Left kidney (tissue), 8 donors: ENCODE measurements at places on chromosomes 4 and X.

DNA sequence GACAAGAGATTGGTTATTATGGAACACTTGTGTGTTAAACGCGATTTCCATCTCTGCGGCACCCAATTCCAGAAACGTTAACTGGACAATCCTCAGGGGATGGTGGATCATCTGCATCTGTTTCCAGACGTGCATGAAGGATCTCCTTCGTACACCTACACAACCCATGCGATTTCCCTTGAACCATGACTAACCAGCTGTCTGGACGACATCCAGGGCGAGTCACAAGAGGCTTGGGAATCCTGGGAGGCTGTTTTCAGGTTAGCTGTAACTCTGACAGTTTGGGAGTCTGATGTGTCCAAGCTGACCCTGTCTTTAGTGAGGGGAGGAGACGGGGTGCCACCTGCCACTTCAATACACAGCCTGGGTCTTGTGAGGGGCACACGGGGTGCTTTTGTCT is 84.5 kb downstream of the GATB start:
- no peak for DNase-seq

GRCh38 chrX:9866633-9867032 is 80.4 kb downstream of the SHROOM2 start:
- DNase-seq, result no peak

DNA sequence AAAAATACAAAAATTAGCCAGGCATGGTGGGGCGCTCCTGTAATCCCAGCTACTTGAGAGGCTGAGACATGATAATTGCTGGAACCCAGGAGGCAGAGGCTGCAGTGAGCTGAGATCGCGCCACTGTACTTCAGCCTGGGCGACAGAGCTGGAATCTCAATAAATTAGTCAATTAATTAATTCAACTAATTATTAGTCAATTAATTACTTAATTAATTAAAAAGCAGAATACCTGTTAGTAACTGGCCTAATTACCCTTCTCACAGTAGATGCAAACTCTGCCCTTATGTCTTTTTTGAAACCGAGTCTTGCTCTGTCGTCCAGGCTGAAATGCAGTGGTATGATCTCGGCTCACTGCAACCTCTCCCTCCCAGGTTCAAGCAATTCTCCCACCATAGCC is 261.2 kb downstream of the ASMT start:
- DNase-seq, result no peak

DNA sequence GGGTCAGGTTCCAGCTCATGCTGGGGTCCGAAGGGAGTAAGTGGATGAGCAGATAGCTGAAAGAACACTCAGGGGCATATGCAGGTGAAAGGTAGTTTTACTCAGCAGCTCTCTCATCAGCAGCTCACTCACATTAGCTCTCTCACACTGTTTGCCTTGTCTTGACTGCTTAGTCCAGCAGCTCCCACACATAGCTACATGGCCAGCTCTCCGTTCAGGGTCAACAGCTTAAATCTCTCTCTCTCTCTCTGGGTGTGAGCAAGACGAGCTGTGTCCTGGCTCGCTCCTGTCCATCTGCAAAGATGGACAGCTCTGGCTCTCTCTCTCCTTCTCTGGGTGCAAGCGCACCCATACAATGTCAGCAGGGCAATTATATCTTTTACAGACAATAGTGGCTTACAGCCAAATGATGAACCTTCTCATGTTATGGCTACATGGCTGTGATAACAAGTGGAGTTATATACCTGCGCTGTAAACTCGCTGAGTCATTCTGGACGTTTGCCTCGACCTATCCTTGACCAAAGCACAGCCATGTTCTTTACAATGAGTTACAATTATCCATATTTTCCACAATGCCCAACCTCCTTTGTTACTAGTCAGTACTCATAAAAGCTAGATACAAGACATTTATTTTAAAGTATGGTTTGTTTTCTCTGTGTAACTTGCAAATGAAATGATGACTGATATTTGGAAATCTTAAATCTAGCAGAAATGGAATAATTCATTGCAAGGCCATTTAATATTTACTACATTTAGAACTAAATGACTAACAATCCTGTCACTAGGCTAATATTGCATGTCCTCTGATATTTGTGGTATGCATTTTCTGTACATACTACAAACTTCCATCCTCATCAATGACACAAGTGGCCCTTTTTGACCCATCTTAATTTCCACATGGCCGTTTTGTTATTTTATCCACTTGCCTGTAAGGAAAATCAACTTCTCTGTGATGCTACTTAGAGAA is 9.3 kb downstream of the PAPSS1 start:
- no peak for DNase-seq

GRCh38 chrX:123277821-123278220 is 93.7 kb downstream of the GRIA3 start:
- DNase-seq, result no peak

DNA sequence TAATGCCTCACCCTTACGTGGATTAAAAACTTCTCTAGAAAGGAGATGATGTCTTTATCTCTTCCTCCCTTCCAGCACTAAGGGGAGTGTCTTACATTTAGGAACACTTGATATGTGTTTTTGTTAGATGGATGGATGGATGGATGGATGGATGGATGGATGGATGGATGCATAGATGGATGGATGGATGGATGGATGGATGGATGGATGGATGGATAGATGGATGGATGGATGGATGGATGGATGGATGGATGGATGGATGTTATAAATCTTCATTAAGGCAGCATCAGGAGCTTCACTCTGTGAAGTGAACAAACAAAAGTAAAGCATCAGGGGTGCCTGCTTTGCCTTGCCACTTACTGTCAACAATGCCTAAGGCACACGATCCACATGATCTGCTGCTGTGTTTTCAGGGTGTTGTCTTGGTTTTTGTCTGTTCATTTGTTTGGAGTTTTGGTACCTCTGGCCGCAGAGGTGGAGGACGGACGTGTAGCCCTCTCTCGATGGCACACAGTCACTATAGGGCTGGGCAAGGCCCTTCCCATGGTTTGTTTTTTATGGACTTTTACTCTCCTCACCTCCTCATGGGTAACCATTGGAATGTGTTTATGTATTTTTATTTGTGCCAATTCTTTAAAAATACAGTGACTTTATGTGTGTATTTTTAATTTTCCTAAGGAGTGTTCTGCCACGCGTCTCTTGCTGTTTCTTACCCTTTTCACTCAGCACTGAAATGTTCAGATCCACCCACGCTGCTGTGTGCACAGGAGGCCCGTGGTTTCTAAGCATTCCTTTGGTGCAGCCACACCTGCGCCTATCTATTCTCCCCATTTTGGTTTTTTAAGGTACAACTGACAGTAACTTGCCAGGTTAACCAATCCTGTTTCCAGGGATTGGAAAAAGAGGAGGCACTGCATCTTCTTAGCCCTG is 91.8 kb upstream of the ENPP6 start:
- DNase-seq, result no peak

- DNase-seq, result no peak
Observed at GRCh38 chrX:123504630-123505270, 228.1 kb downstream of the THOC2 start.

DNA sequence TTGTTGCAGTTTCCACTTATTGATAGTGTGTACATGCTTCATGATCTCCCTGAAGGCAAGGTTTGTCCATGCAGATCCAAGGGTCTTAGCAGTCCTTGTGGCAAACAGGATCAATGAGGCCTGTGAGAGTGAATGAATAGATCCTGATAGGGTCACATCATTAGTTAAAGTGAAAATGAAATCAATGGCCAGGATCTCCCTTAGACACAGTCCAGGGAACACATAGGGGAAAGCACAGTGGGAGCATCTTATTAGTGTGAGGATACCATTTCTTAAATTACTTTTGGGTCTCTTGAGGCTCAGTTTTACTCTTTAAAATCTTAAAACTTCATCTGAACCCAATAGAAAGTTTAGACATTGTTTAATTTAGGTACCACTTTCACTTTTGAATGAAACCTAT is 59.3 kb downstream of the ARHGAP6 start:
- no peak for DNase-seq

DNA sequence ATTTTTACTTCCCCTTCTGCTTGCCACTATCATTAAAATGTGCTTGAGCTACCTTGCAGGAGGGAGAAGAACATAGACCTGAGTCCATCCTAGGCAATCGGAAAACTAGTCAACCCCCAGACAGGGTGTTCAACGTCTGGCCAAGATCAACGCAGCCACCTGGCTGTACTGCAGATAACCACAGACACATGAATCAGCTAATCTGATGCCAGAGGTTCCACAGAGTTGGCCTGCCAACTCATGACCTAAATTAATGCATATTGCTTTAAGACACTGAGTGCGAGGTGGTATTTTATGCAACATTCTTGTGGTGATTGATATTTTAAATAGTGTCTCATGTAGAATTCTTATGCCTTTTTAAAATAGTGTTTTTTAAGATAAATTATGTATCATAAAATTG is 1283.8 kb upstream of the PABPC4L start:
- DNase-seq, result no peak

GRCh38 chr4:154183264-154183663 is 308.3 kb downstream of the DCHS2 start:
- no peak for DNase-seq

- no peak for DNase-seq
Observed at GRCh38 chrX:14015941-14016340, 13.8 kb downstream of the GEMIN8 start.

DNA sequence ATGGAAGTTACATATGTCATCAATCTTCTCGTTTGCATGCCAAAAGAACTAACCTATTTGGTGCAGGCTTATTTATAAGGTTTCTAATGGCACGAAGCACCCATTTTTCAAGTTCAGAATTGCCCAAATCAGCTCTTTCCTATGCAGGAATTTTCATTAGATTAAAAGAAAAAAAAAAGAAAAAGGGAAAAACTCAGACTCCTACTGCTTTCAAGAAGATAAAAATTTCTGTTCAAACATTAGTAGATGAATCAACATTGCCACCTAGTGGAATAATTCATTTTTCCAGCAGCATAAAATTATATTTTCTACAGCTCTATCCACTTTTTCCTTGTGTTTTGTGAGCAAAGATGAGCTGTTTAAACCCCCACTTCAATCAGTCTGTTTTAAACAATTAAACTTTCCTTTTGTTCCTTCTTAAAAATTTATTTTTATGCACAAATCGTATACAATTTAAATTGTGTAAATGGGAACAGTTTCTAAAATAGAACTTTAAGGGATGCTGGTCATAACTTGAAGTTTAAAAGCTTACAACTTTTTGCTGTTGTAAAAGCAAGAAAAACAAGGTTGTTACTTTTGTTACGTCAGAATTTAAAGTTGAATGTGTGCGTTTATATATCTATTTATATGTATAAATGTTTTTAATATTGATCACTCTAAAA is 309.9 kb downstream of the ARAP2 start:
- peak; percentile 61 for DNase-seq

DNA sequence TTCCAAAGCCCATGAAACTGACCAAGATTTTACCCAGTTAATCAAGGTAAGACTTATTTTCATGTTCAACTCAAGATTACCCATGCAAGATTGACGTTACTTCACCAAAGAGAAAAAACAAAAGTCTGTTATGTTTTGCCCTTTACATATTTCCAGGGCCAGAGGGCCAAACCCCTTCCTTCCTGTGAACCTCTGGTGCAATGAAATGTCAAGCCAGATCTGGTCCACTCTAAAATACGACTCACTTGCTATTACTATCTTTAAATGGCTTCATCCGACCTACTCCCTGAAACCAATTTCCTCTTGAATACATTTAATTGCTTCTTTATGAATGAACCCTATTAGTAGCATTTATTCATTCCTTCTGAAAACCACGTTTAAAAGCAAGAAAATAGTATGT is 33.0 kb downstream of the TSPAN5 start:
- no peak for DNase-seq

DNA sequence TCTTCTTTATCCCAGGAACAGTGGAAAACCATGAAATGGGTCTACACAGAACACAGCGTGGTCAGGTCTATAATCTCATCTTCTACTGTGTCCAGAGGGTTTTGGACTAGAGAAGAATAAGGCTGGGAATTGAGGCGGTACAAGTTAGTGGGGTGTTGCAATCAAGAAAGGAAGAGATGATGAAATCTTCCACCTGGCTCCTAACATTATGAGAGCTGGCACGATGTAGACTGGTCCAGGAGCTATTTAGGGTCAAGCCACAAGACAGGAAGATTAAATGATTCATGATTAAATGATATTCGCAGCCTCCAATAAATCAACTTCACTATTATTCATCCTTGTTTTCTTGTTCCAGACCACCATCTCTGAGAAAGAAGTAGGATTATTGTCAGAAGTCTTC is 88.0 kb downstream of the ARSF start:
- DNase-seq, result no peak

DNA sequence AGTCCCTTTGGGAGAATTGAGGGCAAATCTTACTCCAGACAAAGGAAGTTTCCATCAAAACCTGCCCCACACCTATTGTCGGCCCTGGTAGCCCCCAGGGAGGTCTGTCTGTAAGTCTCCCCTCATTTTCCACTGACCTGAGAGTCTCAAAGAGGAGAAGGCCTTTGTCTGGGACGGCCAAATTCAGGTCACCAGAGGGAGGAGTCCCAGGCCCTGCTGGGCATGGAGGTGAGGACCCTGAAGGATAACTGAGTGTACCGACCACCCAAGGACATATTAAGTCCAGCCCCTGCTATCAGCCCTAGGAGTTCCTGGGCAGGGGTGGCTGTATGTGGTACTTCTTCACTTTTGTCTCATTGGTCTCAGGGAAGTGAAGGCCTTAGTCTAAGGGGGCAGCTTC is 229.9 kb downstream of the FGF13 start:
- DNase-seq, result no peak

GRCh38 chr4:2805712-2806389 is 13.0 kb downstream of the SH3BP2 start:
- no peak for DNase-seq

- DNase-seq, result no peak
Observed at GRCh38 chr4:89129080-89129640, 17.8 kb downstream of the TIGD2 start.

- DNase-seq, result no peak
Observed at GRCh38 chrX:15785176-15785750, 5.0 kb upstream of the ZRSR2 start.

DNA sequence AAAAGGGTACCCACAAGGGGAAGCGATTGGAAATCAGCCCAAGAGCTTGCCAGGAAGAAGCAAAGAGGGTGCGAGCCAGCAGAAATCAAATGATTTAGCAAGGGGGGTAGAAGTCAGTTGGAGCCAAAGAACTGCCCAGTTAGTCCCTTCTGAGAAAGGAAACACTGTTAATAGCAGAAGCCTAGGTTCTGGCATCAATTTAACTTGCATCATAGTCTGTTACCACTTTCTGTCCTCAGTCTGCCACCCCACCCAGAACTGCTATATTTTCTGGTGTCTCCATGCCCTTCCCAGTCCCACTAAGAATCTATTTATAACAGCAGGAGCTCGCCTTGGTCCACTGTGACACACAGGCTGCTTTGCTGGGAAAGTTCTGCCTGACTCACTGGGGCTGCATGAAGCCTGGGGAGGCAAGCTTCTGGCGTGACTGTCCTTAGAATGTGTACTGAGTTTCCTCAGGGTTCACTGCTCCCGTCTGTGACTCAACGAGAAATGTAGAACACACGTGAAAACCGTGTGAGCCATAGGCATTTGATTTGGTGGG is 157.8 kb upstream of the TTC29 start:
- no peak for DNase-seq
